Stimulated activated CD4-positive, alpha-beta T cell treated with anti-CD3 and anti-CD28 coated beads, Interleukin-4, amount 100 ng/mL, for 24 hours (primary cell): ENCODE measurements at places on chromosomes 5 and 9.
A peak's percentile ranks its signal among the peaks of the same experiment; 100 is the strongest.

- DNase-seq = no peak
Observed at GRCh38 chr9:97039514-97039860, 545 bp upstream of the CTSV start.

DNA sequence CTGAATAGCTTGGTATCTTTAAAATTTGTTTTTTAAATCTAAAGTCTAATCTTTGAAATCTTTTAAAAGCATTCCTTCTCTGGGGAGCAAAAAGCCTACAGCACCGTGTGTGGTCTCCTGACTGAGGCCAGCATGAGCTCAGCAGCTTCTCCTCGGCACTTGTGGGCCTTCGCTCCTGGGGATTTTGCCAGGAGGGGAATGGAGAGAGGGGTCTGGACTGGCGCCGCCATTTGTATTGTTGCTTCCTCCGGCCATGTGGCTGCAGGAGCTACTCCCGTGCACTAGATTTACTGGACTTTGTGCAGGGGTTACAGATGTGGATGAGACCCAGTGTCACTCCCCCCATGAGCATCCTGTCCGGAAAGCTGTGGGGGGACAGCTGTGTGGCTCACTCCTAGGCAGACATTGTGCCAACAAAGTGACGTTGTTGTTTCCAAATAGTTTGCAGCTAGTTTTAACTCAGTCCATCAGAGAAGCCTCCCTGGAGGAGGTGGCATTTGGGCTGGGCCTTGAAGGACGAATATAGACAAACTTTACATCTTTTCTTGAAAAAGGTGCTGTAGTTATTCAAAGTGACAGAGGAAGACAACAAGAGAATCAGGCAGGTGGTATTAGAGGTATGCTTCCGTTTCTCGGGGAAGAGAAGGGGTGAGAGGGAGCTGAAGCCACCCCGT, 6.6 kb downstream of the OLFM1 start:
- DNase-seq = no peak

DNA sequence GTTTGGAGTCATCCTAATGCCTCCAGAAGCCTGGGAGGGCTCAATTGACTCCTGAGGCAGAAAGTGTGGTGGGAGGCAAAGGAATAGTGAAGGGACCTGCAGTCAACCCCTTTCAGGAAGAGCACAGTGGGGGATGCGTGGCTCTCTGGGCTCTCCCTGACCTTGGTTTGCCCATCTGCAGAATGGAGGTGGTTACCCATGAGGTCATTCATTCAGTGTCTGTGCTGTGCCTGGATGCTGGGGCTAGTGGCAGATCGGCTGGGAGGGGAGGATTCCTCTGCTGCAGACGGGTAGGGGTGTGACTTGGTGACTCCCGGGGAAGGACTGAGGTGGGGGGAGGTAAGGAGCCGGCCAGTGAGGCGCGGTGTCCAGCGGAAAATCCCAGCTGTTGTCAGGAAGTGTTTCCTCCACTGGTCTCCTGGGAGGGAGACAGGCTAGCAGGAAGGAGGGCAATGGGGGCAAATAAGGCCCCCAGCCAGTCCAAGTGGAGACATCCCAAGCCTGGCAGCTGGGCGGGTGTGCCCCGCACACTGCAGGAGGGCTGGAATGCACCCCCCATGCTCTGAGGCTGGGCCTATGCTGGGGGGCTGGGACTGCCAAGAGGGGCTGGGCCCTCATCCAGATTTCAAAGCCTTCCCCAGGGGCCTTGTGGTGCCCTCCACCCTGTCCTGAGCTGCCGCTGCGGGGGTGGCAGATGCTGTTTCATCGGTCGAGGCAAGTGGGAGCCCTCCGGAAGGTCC, 10.9 kb downstream of the CXXC5 start:
- DNase-seq = no peak

DNA sequence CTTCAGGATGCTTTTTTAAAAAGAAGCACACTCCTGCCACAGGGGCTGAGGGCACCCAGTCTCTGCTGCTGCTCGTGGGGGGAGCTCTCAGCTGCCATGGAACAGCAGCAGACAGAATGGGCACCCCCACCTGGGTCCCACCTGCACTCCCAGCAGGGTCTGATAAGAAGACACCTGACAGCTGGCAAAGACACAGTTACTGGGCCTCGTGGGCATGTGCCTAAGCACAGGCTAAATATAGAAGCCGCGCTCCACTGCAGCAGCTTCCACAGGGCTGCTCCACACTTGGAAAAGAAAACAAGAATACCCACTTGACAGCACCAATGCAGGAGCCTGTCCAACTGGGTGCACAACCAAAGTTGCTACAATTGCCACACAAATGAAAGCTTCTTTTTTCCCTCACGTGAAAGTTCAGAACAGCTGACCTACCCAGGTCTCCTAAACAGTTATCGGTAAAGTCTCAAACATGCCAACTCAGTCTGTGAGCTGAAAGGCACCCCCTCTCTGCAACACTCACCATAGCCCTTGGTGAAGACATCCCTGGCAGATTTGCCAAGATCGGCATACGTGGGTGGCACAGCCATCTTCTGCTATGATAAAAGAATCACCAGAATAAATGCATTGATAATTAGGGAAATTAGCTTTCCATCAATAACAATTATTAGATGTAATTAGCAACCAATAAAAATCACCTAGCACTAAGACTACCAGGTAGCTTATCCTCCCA, 12.2 kb downstream of the VDAC1 start:
- DNase-seq = no peak

DNA sequence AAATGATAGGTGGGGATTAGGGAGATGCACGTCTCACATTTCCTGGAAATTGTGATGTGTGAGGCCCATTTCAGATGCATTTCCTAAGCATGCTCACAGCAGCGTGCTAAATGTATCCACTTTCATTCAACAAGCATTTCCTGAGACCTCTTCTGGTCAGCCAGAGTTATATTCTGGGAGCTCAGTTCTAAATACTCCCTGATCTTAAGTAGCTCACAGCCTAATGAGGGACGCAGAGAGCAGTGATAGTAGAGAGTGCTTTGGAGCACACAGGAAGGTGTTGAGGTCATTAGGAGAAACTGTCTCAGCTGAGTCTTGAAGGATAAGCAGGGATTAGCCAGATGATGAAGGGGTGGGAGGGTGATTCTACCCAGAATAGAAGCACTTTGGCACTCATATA, 46.2 kb upstream of the FSD1L start:
- DNase-seq = no peak

GRCh38 chr5:4703931-4704458, 436.1 kb upstream of the ADAMTS16 start:
- no peak for DNase-seq

DNA sequence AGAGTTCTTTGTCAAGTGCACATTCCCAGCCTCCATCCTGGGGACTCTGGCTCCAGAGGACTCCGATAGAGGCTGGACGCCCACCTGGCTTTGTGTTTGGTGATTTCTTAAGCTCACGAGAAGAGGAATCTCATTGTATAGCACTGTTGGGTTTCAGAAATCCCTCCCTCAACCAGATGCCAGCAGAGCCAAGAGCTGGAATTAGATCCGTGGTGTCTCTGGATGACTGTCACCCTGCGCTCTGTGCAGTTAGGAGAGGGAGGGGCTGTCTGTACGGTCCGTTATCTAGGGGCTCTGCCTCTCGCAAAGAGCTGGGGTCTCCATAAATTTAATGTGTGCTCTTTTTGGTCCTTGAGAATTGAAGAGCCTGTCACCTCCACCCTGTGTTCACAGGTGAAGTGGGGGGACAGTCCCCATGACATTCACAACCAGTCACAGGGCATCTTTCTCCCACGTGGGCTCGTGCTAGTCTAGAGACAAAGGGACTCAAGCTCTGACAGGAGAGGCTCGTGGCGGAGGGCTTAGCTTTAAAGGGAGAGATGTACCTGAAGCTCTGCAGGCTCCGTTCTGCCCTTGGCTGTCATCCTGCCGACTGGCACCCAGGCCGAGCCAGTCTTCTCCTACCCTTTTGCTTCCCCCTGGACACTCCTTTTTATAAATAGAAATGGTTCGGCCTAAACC, 41.4 kb downstream of the FAM78A start:
- DNase-seq = no peak

- no peak for DNase-seq
Observed at GRCh38 chr5:131229623-131230022, 34.2 kb upstream of the CDC42SE2 start.

DNA sequence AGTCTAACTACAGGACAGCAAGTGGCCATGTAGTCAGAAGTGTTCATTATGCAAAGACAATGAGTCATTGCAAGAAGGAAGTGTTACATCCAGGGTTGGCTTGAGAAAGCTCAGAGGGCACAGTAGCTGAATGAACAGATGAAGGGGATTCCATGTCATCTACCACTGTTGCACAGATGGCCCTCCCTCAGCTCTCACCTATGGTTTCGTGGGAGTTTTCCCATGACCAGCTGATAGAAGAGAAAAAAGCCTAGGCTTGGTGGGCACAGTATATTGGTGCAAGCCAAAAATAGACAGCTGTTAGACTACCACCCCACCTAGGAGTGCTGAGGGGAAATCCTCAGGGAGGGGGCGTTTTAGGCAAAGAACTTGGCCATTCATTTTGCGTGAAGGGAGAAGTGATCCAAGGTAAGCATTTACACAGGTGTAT, 217.0 kb downstream of the DMRT2 start:
- no peak for DNase-seq

- no peak for DNase-seq
Observed at GRCh38 chr5:68396722-68397121, 181.2 kb downstream of the PIK3R1 start.

DNA sequence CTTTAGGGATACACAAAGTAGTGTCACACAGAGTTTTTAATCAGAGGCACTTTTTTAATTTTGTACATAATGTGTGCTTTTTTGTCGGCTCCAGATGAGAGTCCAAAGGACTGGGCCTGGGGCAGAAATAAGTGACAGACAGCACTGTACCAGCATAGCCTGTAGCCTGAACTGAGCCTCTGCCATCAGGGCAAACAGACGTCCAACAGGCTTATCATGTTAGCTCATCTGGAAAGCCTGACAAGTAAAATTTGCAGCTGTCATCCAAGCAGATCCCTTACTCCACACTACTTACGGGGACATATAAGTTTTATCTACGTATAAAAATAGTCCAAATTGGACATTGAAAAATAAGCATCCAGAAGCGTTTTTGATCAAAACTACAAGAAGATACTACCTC, 233.1 kb upstream of the GAS1 start:
- no peak for DNase-seq

DNA sequence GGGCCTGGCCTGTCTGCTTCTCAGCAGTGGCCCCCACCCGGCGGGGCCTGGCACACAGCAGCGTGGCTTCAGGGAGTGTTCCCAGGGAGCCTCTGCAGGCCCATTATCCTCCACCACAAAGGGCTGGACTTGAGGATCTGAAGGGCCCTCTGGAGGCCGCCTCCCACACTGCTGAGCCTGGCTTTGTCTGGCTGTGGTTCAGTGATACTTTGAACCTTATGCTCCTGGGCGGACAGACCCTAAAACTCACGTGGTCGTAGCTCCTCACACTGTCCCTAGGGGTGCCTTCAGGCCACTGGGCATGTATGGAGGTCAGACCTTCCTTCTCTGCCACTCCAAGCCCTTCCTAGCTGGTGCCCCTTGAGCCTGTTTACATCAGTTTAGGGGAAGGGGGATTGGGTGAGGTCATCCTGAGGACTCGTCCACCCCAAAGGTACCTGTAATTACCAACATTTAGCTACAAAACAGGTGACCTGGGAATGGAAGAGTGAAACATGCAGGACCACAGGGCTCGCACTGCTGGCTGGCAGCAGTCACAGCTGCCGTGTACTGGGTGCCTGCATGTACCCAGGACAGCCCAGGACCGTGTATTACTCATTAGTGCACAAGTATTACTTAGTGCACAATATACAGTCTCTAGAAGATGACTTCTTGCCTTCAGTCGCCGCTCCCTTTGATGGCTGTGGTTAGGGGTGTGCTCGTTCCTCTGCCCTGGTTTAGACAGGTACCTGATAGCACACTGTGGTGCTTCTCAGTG, 8.5 kb downstream of the GRHPR start:
- DNase-seq = no peak

GRCh38 chr9:121622387-121623203, 28.8 kb upstream of the DAB2IP start:
- no peak for DNase-seq

DNA sequence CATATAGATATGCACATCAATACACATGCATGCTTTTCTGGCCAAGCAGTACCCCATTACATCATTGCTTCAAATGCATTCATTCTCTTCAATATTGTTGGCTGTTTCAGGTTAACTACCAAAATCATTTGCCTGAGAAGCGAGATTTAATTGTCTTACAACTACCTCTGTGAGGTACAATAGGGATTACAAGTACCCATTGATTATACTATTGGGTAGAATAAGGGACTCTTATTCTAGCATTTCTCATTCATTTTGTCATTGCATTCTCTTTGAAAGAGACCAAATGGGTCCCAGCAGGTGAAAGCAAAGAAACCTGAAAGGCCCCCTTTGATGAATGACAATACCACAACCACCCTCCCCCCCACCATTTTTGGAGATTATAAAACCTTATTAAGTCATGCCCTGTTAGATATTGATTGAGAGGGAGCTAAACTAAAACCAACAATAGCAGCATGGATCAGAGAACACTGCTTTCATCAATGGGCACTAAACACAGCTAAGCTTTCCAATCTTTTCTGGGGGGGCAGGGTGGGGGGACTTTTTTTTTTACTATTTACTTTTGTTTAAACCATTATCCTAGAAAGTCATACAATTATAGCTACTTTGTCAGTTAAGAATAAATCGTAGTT, 375.0 kb upstream of the CCNH start:
- DNase-seq = no peak

GRCh38 chr9:21331676-21332402, 3.4 kb downstream of the KLHL9 start:
- no peak for DNase-seq

DNA sequence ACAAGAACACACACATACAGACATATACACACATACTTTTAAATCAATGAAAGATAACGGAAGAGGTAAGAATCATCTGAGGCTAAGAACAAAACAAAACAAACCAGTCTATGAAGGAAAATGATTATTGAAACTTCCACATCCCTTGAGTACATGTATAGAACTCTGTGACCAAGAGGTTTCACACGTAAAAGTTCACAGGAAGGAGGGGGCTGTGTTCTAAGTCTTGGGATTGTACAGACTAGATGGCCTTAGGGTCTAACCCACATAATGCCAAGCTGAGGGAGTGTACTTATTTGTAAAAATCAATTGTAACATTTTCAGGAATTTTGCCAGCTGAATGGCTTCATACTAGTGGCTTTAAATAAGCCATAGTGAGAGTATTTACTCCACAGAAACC, 144.4 kb upstream of the IFNE start:
- no peak for DNase-seq

GRCh38 chr5:113063927-113064326, 87.3 kb downstream of the DCP2 start:
- no peak for DNase-seq

- no peak for DNase-seq
Observed at GRCh38 chr9:75274781-75275180, 186.5 kb downstream of the OSTF1 start.

GRCh38 chr5:39714036-39714698, 289.4 kb upstream of the DAB2 start:
- peak; percentile 56 for DNase-seq

GRCh38 chr5:54769072-54769471, 216.3 kb downstream of the ESM1 start:
- no peak for DNase-seq

GRCh38 chr5:12016159-12016746, 112.0 kb upstream of the CTNND2 start:
- DNase-seq = no peak
